B cell (primary cell): ENCODE measurements at places on chromosomes 7 and 10. TPM values are rescaled to one million over a fixed set of nuclear protein-coding genes. Genes with fewer than 3 reads are reported as not detected.

Gene CACNA2D1
- not detected in 2 replicates for total RNA-seq

Gene TCAF1
- 17.3 and 19.7 TPM in 2 replicates for total RNA-seq

DNA sequence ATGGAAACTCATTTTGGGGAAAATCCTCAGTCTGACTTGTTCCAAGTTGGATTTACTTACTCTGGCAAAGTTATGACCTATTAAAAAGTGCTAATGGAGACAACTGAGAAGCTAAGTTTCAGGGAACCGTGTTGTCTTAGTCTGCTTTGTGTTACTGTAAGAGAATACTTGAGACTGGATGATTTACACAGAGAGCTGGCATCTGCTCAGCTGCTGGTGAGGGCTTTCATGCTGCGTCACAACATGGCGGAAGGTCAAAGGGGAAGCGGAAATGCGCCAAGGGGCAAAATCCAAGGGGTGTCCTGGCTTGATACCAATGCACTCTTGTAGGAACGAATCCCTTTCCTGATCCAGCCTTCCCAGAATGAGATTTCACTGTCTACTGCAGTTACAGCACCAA lies 46.4 kb downstream of the MTURN start:
- no peak overlapping the region for H3K4me3 ChIP-seq
- peaks cover 42% of the 10 kb centered on the region for H3K4me1 ChIP-seq
- H3K27ac ChIP-seq: no peak overlapping the region
- DNase-seq: no peak

Gene BHLHA15
- 0.74 and 0.92 TPM in 2 replicates for total RNA-seq

- H3K27ac ChIP-seq: no peak overlapping the region
- H3K4me3 ChIP-seq: no peak overlapping the region
- H3K27me3 ChIP-seq: no peaks in the 10 kb centered on the region
- DNase-seq: no peak
Measured at GRCh38 chr10:129832573-129833467, 131.3 kb downstream of the EBF3 start.

DNA sequence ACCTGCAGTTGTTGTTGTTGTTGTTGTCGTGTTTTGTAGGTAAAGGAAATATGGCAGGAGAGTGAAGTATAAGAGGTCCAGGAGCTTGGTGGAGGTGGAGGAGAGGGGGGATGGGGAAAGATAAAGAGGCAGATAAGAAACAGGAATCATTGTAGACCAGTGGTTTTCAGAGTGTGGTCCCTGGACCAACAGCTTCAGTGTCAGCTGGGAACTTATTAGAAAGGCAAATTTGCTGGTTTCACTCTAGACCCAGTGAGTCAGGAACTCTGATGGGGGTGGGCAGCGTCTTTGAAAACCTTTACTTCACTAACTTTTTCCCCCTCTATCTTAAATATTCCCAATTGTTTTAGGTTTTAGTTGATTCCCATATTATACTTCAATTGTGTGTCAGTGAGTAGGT lies 241.5 kb downstream of the AUTS2 start:
- H3K27me3 ChIP-seq: no peaks in the 10 kb centered on the region
- peaks cover 48% of the 10 kb centered on the region for H3K4me1 ChIP-seq
- no peak overlapping the region for H3K27ac ChIP-seq

DNA sequence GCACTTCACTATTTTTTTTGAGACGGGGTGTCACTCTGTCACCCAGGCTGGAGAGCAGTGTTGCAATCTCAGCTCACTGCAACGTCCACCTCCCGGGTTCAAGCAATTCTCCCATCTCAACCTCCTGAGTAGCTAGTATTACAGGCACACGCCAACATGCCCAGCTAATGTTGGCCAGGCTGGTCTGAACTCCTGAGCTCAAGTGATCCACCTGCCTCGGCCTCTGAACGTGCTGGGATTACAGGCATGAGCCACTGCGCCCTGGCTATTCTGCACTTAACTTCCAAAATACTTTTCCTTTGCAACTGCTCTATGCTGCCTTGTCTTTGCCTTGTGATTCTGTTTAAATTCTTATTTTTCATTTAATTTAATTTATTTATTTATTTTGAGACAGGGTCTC lies 67.0 kb upstream of the ZNF479 start:
- H3K4me3 ChIP-seq: no peak overlapping the region
- H3K36me3 ChIP-seq: no peaks in the 10 kb centered on the region
- H3K27ac ChIP-seq: no peak overlapping the region
- H3K27me3 ChIP-seq: no peaks in the 10 kb centered on the region
- H3K4me1 ChIP-seq: no peaks in the 10 kb centered on the region

DNA sequence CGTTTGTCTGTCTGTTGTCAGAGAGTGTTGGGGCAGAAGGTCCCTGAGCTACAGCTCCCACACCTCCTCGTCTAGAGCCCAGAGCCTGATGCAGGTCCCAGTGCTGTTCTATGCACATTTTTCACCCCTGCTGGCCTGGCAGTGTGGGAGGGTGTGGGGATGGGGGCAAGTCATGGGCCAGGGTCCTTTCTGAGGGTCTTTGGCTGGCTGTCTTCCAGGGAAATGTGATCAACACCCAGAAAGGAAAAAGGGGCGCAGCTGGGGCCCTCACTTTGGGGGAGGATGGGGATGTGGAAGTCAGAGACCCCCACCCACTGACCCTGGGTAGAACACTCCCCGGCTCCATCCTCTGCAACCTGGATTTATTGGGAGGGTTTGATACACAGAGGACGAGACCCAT lies 50.0 kb upstream of the ZNF716 start:
- DNase-seq: no peak
- no peaks in the 10 kb centered on the region for H3K4me1 ChIP-seq
- H3K27me3 ChIP-seq: no peaks in the 10 kb centered on the region
- no peak overlapping the region for H3K4me3 ChIP-seq
- H3K27ac ChIP-seq: no peak overlapping the region

DNA sequence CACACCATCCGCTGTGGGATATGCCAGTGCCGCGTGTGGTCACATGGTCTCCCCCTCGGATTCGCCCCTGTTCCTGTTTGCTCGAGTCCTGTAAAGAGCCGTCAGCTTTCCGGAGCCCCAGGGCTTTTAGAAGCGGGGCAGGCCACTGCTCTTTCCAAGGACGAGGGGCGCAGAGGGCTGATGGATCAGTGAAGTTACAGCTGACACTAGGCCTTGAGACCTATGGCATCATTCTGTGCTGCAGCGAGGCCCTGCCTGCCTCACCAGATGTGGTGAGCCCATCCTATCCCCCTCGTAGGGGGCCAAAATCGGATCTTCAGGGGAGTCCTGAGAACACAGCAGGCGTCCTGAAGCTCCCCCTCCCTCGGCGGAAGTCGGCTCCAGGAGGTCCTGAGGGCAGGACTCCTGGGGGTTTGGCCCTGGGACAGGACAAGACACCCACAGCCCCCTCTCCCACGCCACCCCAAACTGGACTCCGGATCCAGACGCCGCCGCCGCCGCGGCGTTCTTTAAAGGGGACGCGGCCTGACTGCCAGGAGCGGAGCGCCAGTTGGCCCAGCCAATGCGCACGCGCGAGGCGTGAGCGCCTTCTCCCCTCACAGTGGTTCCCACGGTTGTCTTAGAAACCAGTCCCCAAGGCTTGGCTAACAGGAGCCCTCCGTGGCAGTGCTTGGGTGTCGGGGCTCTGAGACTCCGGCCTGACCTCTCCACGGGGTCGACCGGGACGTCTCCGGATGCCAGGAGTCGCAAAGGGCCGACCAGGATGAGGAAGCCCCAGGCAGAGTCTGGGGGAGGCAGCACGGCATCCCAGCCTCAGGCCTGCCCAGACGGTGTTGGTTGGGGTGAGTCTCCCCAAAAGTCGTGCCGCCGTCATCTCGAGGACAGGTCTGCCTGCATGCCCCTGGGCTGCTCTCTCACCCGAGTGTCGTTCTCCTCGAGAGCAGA lies 371.7 kb downstream of the ZNF716 start:
- no peaks in the 10 kb centered on the region for H3K27me3 ChIP-seq
- H3K4me1 ChIP-seq: no peaks in the 10 kb centered on the region
- no peak overlapping the region for H3K4me3 ChIP-seq
- no peaks in the 10 kb centered on the region for H3K36me3 ChIP-seq

DNA sequence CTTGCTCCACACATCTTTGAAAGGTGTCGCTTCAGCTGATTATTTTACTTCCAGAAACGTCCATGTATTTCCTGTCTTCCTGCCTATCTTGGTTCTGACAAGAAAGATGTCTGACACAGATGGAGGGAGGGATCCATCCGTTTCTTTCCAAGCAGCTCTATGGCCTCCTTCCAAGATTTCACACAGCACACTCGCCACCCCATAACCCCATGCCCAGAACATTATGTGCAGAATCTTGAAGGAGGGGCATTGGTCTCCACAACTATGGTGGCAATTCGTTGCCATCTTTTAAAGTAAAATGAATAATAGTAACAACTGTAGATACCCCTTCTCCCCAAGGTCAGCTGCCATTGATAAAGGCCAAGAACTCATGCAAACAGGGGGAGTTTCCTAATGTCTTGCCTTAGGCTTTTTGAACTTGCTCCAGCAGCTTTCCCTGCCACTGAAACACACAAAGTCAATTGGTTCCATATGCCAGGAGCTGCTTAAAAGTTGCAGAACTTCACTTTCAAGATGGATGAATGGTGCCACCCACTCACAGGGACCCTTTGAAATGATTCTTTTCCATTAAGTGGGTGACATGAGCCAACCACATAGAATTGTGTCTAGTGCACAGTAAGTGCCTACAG lies 60.0 kb downstream of the VSTM4 start:
- no peak overlapping the region for H3K27ac ChIP-seq
- H3K36me3 ChIP-seq: no peaks in the 10 kb centered on the region
- no peaks in the 10 kb centered on the region for H3K27me3 ChIP-seq
- no peak overlapping the region for H3K4me3 ChIP-seq
- no peaks in the 10 kb centered on the region for H3K4me1 ChIP-seq

DNA sequence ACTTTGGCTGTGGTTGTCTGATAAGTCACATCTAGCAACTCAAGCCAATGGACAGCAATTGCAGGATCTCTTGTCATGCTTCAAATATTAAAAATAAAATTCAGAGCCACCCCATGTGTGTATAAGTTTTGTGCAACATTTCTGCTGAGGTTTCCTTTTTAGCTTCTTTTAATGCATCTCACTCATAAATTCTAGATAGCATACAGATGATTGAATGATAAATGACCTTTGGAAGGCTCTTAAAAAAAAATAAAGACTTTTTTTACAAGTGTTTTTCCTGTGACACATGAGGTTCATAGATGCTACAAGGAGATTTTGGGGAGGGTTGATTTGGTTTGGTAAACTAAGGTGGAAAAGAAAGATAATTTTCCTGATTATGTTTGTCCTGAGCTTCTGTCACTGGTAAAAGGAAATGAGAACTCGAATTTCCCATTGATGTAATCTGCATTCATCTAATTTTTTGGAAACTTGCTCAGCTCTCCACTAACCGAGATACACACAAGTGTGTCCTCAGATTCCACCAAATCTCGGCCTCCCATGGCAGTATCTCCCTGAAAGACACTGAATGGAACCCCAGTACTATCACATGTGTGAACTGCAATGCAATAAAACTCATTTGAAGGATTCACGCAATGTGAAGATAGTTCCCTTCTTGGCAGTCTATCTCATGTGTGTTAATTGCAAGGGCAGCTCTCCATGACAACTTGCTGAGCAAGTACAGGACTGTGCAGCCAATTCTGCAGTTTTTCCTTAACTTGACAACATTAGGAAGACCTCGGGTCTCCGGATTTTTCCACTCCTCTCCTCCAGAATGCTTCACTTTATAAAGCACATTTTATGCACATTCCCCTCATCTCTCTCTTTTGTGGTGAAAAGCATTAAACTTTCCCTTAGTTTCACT lies 185.4 kb upstream of the PFKP start:
- no peak for DNase-seq
- no peak overlapping the region for H3K27ac ChIP-seq
- no peak overlapping the region for H3K4me3 ChIP-seq

GRCh38 chr7:131830681-131831080 lies 274.3 kb upstream of the PODXL start:
- no peak overlapping the region for H3K27ac ChIP-seq
- no peak overlapping the region for H3K4me3 ChIP-seq
- no peaks in the 10 kb centered on the region for H3K27me3 ChIP-seq
- no peak for DNase-seq
- no peaks in the 10 kb centered on the region for H3K4me1 ChIP-seq

DNA sequence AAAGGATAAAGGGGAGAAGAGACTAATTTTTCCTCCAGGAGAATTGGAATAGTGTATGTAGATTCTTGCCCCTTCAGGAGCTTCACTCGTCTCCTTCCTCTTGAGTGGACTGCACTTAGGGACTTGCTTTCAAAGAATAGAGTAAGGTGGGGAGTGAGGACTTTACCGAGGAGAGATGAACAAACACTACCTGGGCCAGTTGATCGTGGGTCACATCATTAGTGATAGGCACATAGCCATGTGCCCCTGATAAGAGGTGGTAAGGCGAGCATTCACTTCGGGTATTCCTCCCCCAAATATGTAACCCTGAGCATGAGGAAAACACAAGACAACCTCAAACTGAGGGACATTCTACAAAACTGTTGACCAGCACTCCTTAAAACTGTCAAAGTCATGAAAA lies 14.6 kb upstream of the KIFBP start:
- no peaks in the 10 kb centered on the region for H3K27me3 ChIP-seq
- DNase-seq: no peak
- H3K36me3 ChIP-seq: peaks cover 90% of the 10 kb centered on the region

DNA sequence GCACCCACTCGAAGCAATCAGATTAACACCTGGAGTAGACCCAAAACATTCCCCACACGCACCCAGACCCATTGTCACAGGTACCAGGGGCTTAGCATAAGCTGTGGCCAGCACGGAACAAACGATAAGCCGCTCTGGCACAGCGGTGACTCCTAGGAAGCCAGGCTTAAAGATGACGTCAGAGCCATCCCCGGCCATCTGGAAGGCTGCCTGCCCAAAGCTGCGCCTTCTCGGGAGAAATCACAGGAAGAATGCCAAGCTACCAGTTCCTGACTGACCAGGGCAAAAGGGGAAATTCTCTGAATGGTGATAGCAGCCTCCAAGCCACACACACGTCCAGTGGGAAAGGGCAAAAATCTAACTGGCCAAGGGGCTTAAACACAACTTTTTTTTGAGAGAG lies 13.0 kb upstream of the WIPI2 start:
- no peaks in the 10 kb centered on the region for H3K27me3 ChIP-seq
- H3K27ac ChIP-seq: no peak overlapping the region
- no peak overlapping the region for H3K4me3 ChIP-seq

Gene ACADSB
- total RNA-seq: 27.8 and 27.9 TPM in 2 replicates

DNA sequence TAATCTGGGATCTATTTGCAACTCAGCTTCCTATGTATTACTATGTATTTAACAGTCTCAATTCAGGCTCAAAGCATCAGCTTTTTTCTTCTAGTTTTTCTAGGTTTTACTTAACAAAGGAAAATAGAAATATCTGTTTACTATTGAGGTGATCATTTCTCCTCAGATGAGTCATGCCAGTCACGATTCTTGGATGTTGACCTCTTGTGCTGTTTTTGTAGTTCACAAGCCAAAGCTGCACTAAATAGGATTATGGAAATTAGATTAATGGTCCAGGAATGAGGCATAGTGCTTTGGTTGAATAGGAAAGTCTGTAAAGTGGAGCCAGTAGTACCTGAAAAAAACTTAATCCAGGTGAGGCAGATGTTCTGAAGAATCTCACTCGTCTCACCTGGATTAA lies 198.3 kb upstream of the KAT6B start:
- H3K27ac ChIP-seq: no peak overlapping the region
- H3K27me3 ChIP-seq: no peaks in the 10 kb centered on the region
- no peak overlapping the region for H3K4me3 ChIP-seq
- peaks cover 10% of the 10 kb centered on the region for H3K36me3 ChIP-seq
- H3K4me1 ChIP-seq: no peaks in the 10 kb centered on the region
- DNase-seq: no peak
